ENCODE measurements at places on chromosomes 11 and 22.

DNA sequence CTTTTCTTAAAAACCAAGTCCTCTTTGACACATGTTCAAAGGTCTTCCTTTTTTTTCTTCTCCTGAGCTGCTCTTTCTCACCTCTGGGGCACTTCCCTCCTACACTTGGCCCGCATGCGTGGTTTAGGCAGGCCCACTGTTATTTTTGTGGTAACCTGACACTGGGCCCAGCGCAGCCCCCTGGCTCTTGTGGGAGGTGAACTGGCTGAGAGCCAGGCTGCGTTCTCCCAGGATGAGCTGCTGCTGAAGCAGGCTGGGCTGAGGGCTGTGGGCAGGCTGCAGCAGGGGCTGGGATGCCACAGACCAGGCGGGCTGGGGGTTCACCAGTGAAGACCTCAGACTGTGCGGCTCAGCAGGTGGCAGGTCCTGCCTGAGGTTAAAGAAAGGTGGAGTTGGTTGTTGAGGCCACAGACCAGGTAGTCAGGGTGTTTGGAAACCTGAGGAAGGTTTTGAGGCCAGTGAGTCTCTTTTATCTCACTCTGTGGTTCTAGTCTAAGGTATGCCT lies 72.4 kb downstream of the TEAD1 start:
- DNase-seq: no peak

DNA sequence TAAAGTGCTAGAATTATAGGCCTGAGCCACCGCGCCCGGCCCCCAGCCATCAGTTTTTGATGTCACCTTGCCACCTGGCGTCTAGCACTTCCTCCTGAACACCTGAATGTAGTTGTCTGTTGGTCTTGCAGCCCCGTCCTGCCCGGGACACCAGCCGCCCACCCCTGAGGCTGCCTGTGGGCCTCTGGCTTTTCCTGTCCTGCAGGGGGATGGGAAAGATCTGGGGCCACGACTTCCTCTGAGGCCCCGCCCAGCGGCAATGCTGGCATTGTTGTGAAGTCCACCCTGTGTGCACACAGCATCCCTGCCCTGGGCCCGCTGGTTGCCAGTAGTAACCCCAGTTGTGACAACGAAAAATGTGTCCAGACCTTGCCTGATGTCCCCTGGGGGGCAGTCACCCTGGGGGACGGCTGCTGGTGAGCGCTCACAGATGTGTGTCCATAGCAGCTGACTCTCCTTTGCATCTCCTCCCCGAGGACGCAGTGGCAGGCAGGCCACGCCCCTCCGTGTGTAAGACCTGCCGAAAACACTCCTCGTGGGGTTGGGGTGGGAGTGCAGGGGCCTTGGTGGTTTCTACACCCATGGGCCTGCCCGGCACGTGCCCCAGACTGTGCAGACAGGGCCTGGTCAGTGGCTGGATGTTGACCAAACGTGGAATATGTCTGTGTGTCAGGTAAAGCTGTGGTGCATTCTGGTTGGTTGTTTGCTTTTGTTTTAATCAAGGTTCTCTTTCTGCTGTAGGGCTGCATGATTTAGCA lies 6.8 kb downstream of the SELENOO start:
- no peak for DNase-seq

GRCh38 chr22:22842085-22842484 lies 45.5 kb upstream of the IGLL5 start:
- no peak for DNase-seq

GRCh38 chr11:72574548-72575460 lies 99.4 kb downstream of the PDE2A start:
- DNase-seq: no peak

DNA sequence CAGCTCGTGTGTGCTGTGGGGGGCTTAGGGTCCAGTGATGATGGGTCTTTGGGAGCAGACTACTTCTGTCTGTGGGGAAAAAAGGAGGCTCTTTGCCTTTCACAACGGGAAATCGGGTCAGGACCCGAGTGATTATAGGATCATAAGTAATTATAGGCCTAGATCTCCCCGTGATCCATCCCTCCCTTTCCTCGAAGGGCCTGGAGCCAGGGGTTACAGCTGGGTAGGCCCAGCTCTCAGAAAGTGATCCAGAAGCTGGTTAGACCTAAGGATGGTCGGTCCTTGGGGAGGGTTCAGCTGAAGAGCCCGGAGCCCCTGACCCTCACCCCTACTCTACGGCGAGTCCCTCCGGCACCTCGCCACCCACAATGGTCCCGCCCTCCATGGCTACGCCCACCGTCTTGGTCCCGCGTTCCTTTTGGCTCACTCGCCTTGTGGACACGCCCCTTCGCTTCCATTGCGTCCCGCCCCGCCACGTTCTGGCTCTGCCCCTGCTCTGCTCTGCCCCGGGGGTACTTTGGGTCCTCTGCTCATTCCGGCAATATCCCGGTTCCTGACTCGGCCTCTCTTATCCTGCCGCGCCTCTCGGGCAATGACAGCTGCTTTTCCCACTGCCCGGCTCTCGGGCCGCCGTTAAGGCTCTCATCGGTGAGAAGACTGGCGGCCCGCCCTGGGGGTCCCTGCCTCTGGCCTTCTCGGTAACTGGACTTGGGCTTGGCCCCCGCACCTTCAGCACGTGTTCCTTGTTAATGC lies 5.0 kb downstream of the IGSF22 start:
- no peak for DNase-seq

GRCh38 chr11:6297831-6298230 lies 22.5 kb downstream of the CAVIN3 start:
- DNase-seq: no peak

GRCh38 chr11:66015936-66016792 lies 4.4 kb downstream of the CST6 start:
- DNase-seq: no peak

- no peak for DNase-seq
Measured at GRCh38 chr22:32794449-32795213, 6.9 kb upstream of the TIMP3 start.

- DNase-seq: no peak
Measured at GRCh38 chr11:65433657-65434056, 11.1 kb downstream of the NEAT1 start.

DNA sequence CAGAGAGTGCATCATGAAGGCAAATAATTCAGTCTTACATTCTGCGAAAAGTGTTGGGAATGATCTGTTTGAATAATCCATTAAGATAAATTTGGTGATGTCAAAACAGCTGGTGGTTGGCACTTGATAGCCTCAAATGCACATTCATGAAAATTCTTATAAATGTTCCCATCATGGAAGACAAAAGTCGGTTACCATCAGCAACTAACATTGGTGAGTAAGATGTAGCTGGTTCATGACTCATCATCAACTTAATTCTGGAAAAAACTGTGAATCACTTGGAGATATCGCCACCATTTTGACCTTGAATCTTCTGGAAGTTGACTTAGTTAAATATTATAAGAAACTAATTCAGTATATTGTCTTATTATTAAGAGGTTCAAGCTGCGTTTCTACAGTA lies 11.2 kb downstream of the CRYBB1 start:
- no peak for DNase-seq

DNA sequence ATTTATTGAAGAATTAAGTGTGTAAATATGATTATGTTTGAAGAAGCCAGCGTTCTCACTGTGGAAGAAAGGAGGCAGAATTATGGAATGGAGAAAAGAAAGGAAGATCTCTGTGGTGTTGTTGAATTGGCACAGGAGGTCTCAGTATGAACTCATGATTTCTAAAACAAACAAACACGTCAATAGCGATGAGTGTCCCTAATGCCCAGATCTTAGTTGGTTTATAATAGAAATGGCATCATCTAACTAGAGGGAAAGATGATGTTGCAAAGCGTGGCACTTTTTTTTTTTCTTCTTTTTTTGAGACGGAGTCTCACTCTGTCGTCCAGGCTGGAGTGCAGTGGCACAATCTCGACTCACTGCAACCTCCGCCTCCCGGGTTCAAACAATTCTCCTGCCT lies 39.2 kb upstream of the SLN start:
- no peak for DNase-seq

GRCh38 chr11:17760102-17761029 lies 25.8 kb downstream of the KCNC1 start:
- DNase-seq: peak; percentile 29

DNA sequence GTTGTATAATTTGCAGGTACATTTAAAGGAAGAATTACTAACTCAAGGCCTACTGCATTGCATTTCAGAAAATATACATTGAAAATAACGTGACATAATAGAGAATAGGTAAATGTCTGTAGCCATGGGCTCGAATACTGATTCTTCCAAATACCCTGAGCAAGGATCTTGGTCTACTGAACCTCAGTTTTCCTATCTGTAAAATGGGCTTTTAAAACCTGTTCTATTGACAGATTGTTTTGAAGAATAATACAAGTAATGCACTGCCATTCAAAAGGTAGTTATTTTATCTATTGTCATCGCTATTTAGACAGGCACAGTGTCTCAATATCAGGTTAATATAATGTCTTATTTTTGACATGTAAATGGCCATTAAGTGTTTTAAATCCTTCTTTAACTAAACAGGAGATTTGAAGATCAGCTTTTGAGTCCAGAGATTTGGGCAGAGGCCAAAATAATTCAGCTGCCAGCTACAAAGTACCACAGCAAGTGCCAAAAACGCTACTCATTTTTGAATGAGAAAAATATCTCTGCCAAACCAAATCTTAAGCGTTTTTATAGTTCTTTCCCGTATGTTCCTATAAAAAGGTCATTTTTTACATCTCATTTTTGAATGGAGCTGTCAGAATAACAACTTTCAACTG lies 56.7 kb downstream of the CTSC start:
- DNase-seq: no peak

DNA sequence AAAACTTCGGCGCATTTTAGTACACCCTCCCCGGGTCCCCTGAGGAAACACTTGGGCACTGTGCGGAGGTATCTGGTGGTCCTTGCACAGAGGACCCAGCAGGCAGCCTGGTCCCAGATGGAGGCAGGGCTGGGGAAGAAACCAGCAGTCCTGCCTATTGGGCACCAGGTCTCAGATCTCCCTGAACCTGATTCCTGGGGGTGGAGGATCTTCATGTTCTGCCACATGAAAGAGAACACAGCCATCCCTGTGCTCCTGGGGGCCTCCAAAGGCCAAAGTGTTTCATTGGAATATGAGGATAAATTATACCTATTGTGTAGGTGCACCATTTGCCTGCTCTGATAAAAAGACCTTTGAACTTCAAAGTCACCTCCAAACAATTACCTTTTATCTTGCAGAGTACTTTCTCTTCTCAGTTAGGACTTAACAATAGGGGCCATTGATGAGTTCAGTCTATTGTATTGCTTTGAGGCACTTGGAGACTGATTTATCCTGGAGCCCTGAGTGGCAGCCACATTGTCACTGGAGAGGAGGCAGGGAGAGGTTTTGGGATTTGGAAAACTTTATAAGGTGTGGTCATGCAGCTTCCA lies 1.8 kb downstream of the RCN1 start:
- no peak for DNase-seq

DNA sequence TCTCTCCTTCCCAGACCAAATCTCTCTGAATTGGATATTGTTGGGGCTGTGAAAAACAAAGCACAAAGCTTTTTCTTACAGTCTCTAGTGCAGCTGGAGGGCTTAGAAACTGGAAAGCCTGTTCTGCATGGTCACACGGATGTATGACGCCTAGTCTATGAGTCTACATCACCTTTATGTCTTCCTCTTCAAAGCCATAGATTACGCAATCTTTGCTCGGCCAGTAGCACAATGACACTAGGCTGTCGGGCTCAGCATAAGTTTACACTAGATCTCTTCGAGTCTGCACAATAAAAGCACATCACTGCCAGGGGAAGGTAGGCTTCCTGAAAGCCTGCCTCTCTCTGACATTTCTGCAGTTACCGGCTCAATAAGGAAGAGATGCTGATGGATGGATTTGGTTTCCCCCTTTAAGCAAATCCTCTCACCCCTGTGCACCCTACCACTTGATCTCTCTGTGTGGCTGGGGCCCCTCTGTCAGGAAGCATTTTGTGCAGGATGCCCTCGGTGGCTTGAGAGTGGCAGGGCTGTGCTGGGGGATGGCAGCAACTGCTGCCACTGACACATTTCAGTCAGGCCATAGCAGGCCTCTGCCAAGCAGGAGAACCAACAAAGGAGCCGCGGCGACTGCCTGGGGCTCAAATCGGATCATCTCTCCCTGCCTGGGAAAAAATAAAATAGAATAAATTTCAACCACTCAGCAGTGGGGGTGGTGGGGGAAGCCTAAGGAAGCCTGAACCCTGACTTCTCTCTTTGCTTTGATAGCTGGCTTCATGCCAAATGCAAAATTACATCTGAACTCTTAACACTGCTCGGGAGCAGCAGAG lies 1272.8 kb downstream of the LRRC4C start:
- no peak for DNase-seq

- no peak for DNase-seq
Measured at GRCh38 chr11:83303316-83303715, 17.1 kb upstream of the CCDC90B start.

DNA sequence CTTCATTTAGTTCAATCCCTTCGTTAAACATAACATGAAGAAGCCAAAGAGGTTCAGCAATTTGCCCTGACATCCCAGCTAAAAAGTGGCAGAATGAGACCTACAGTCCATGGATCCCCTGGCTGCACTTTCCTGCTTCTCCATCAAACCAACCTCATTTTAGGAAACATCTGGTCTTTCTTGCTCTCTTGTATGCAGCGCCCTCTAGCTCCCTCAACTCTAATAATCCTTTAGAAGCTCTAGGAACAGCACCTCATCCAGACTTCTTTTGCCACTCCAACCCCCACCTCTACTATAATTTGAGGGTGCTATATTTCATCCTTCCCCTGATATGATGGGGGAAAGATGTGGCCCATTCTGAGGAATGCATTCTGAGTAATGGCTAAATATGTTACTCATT lies 7.4 kb downstream of the CNTF start:
- DNase-seq: no peak

GRCh38 chr22:27959335-27960090 lies 40.5 kb upstream of the PITPNB start:
- no peak for DNase-seq

DNA sequence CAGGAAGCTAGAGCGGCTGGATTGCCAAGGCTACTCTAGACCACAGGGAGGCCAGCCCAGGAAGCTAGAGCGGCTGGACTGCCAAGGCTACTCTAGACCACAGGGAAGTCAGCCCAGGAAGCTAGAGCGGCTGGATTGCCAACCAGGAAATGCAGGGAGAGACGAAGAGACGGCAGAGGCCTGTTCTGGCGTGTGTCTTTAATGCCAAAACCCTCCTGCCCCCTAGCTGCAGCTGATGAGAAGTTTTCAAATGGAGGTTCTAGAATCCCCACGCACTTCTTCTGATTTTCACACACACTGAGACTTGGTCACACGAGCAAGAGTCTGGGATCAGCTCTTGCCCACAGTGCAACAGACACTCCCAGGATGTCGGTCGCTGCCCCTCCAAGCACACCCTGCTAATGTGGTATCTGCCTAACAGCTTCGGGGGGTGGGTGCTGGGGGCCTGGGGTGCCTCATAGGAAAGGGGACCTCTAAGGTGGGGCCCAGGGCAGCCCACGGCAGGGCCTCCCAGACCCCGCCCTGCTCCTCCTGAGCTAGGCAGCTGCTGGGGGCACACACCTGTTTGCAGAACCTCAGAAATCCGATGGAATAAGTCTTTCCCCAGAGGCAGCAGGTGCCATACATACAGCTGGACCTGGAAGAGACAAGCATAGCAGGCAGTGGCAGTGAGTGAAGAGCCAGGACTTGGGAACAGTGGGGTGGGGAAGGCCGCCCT lies 28.5 kb downstream of the MAFF start:
- no peak for DNase-seq
